GM23338 (cell line): ENCODE measurements at places on chromosomes 4 and X. TPM values are rescaled to one million over a fixed set of nuclear protein-coding genes. Genes with fewer than 3 reads are reported as not detected.

DNA sequence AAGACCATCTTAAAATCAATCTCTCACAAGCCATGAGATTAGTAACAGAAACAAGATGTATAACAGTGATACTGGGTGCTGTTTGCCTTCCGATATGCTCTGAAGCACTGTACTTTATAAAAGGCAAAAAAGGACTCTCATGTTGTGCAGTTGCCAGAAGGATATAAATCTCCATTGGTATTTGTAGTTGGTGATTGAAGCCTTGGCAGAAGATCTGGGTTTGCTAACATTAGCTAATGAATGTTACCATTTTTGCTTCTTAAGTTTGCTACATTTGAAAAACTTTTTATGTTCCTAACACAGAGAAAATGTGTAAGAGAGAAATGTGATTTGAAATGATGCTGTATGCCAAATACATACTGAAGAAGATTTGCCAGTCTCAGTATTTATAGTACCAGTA, 44.4 kb downstream of the RAP1GDS1 start:
- DNase-seq: no peak

GRCh38 chrX:153857348-153857903, 27.1 kb upstream of the PDZD4 start:
- no peak for DNase-seq

- DNase-seq: no peak
Measured at GRCh38 chrX:122813876-122814275, 370.2 kb upstream of the GRIA3 start.

- DNase-seq: peak; percentile 2
Measured at GRCh38 chr4:85430697-85431096, 44.3 kb upstream of the ARHGAP24 start.

Gene CTBP1
- total RNA-seq: 125 and 192 TPM in 2 replicates

DNA sequence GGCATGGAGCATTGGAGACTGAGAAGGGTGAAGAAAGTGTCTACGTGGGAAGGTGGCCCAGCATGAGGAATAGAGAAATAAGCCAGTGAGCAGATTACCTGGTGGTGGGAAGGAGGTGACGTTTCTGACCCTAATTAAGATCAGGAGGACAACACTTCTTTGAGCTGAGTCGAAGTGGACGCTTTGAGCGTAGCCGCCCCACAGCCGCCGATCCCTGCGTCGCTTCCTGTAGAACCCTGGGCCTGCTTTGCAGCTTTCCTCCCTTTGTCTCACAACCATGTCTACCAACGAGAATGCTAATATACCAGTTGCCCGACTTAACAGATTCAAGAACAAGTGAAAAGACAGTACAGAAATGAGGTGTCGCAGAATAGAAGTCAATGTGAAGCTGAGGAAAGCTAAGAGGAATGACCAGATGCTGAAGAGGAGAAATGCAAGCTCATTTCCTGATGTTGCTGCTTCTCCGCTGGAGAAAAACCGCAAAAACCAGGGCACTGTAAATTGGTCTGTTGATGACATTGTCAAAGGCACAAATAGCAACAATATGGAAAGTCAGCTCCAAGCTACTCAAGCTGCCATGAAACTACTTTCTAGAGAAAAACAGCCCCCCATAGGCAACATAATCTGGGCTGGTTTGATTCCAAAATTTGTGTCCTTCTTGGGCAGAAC, 6.4 kb upstream of the ANTXR2 start:
- no peak for DNase-seq

Gene GABRB1
- 0.97 and 1.0 TPM in 2 replicates for total RNA-seq

DNA sequence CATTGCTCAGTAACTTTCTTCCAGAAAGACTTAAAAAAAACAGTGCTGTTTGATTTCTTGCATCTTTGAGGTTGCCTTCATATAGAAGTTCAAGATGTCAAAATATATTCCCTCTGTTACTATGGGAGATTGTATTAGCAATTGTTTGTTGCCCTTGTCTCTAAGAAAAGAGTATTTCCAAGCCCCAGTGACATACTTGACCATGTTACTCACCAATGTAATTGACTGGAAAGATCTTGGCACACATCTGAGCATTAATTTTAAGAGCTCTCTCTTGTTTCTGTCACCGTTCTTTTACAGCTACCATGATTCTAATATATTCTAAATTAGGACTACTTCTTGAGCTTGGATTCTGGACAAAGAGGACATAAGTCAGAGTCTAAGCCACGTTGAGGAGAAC, 902.7 kb upstream of the EPHA5 start:
- DNase-seq: no peak

GRCh38 chrX:93422693-93423092, 250.7 kb downstream of the NAP1L3 start:
- peak; percentile 70 for DNase-seq
